NCI-H446 (cell line): ENCODE measurements at places on chromosomes 5 and 9.

- DNase-seq: no peak
Observed at GRCh38 chr9:137278061-137278701, 655 bp downstream of the TOR4A start.

GRCh38 chr5:115649541-115649940 lies 23.7 kb upstream of the TMED7 start:
- no peak for DNase-seq

DNA sequence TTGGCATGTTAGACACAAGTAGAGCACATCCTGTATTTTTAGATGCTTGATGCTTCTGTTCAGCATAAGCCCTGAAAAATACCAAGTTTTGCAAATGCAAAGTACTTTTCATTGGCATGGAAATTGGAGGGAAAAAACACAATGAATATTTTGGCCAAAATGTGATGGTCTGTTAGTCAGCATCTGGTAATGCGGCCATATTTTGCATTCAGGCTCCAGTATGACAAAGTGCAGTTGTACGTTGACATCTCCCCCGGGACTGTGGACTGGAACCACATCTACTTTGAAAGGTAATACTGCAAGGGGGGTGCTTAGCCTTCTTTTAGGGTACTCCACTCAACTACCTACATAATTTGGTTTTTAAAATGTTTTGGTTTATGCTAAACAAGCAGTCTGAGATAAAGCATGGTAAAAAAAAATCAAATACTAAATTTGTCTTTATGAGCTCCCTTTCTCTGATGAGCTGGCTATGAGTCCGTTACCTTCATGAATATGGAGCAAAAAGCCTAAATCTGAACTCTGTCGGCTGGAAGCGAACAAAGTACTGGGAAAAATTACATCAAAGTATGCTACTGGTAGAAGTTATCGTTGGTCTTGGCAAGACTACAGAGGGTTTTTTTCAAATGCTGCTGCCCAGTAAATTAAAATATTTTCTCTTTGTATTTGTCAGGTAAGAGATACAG lies 297.0 kb downstream of the ARHGEF28 start:
- peak; percentile 73 for DNase-seq

- DNase-seq: peak; percentile 69
Observed at GRCh38 chr5:132221781-132222648, 5.6 kb downstream of the P4HA2 start.

- no peak for DNase-seq
Observed at GRCh38 chr5:173789031-173789920, 98.9 kb upstream of the CPEB4 start.

GRCh38 chr5:149407323-149408251 lies 28.5 kb upstream of the IL17B start:
- no peak for DNase-seq

GRCh38 chr5:17234374-17234773 lies 16.9 kb downstream of the BASP1 start:
- DNase-seq: no peak

GRCh38 chr9:91844190-91844589 lies 105.8 kb downstream of the ROR2 start:
- no peak for DNase-seq

- no peak for DNase-seq
Observed at GRCh38 chr9:87878989-87879511, 3.6 kb upstream of the SPATA31E1 start.

DNA sequence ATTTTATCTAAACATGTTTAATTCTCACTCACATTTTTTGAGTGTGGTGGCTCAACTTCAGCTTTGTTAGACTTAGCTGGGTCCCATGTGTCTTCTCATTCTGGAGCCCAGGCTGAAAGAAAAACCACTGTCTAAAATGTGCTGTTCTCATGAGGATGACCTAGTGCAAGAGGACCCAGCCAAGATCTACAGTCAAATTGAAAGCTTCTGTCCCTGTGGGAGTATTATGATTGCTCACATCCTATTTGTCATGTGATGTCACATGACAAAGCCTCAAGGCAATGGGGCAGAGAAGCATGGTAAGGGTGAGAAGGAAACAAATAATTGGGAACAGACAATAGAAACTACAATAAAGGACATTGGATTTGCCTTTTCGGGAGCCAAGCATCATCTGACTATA lies 113.4 kb upstream of the ASTN2 start:
- DNase-seq: no peak

DNA sequence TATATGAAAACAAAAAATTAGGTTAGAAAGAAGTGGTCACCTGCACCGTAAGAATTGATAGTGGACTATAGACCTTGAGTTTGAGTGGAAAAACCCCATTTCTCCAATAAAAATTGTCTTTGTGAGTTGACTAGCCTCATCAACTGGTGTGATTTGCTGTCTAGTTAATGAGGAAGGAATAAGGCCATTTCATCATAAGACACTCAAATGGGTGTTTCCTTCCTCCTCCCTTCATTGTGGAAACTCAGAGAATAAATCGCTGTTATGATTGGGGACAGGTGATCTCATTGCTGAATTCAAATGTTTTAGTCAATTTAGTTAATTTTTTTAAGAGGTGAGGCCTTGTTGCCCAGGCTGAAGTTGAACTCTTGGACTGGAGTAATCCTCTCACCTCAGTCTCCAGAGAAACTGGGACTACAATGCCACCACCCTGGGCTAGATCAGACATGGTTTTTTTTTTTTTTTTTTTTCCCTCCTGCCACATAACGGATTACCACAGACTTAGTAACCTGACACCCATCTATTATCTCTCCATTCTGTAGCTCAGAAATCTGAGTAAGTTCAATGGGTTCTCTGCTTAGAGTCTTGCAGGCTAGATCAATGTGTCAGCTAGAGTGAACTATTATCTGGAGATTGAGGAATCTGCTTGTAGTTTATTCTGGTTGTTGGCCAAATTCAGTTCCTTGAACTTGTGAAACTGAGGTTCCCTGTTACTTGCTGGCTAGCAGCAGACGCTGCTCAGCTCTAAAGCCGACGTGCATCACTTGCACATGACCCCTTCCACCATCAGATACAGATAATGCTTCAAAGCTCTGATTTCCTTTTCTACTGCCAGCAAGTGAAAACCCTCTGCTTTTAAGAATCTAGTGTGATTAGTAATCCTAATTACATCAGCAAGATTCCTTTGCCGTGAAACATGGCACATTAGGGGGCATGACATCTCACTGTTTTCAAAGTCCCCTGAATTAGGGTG lies 663.8 kb upstream of the CDH9 start:
- no peak for DNase-seq

- no peak for DNase-seq
Observed at GRCh38 chr9:112174222-112174964, 704 bp downstream of the SUSD1 start.

DNA sequence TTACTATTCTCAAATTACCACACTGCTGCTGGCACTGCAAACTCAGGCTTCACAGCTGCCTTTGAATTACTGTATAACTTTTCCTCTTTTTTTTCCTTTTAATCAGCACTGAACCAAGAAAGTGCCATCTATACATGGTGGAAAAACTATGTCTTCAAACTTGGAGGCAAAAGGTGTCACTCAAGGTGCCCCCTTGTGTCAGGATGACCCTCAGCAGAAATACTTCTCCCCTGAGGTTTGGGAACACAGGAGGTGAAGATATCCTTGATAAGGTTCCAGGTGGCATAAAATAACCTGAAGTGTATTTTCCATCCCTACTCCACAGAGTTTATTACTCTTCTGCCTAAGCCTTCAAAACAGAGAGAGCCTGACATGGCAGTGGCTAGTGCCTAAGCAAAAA lies 14.5 kb downstream of the FRMD3 start:
- DNase-seq: no peak

- DNase-seq: no peak
Observed at GRCh38 chr5:14557203-14557770, 24.3 kb upstream of the OTULINL start.

GRCh38 chr5:94890907-94891306 lies 272.4 kb downstream of the SLF1 start:
- DNase-seq: no peak

DNA sequence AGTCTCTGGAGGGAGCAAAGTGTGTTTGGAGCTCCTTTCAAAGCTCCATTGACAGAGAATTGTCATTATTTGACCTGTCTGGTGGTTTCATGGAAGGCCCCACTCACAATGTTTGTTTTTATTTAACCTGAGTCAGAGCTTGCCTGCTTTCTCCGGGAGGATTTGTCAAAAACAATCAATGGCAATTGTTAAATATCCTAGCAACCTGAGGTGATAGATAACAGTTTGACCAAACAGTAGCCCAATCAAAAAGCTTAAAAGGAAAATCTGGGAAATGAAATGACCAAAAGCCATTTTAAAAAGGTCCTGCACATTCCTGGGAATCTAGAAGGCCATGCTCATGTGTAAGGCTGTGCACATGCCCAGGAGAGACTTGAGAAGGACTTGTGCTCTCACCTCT lies 177.2 kb upstream of the POC5 start:
- DNase-seq: no peak

DNA sequence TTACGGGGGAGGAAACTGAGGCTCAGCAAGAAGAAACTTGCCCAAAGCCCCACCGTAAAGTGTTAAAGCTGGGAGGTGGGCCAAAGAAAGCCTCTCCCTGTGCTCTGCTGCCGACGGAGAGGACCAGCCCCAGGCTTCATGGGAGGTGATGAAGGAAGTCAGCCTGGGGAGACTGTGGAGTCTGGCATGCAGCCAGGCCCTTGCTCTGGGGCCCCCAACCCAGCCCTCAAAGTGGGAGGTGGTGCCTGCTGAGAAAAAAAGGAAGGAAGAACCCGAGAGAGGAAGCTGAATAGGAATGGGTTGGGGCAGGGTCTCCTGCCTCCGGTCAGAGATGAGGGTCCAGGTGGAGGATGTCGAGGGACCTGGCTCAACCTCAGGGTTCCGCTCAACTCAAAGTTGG lies 3.8 kb downstream of the RNF44 start:
- DNase-seq: no peak

- DNase-seq: no peak
Observed at GRCh38 chr9:13158986-13159385, 120.5 kb downstream of the MPDZ start.

- no peak for DNase-seq
Observed at GRCh38 chr9:121678501-121679022, 27.1 kb downstream of the DAB2IP start.

DNA sequence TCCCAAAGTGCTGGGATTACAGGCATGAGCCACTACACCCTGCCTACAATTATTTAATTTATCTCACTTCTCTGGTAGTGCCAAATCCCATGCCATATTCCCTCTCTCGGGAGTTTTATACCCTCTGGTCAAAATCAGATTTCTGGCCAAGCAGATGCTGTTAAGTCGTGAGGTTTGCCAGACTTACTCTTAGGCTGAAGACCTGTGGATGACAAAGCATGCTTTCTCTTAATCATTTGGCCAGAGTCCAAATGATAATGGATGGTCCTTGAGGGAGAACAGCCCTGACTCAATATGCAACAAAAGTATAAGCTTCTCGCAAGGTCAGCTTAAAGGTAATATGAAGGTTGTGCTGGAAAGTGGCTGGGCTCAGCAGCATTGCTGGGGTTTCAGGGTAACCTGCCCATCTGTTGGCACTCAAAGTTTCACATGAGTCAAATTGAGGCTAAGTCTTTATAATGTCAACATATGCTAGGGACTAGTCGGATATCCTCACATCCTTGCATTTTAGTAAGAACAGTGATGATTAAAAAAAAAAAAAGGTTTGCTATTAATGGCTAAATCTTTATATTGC lies 280.1 kb downstream of the KIF4B start:
- no peak for DNase-seq

- no peak for DNase-seq
Observed at GRCh38 chr9:130535818-130536521, 43.4 kb upstream of the FUBP3 start.

- no peak for DNase-seq
Observed at GRCh38 chr5:90301248-90301647, 108.3 kb downstream of the CETN3 start.

GRCh38 chr5:62606878-62607277 lies 28.3 kb downstream of the LRRC70 start:
- DNase-seq: no peak

GRCh38 chr5:61746831-61747575 lies 414.9 kb downstream of the ZSWIM6 start:
- no peak for DNase-seq

- no peak for DNase-seq
Observed at GRCh38 chr9:111284703-111285102, 45.3 kb downstream of the OR2K2 start.

GRCh38 chr5:56677690-56678305 lies 137.6 kb upstream of the MAP3K1 start:
- DNase-seq: no peak

GRCh38 chr9:121249563-121249962 lies 18.4 kb upstream of the GSN start:
- no peak for DNase-seq

DNA sequence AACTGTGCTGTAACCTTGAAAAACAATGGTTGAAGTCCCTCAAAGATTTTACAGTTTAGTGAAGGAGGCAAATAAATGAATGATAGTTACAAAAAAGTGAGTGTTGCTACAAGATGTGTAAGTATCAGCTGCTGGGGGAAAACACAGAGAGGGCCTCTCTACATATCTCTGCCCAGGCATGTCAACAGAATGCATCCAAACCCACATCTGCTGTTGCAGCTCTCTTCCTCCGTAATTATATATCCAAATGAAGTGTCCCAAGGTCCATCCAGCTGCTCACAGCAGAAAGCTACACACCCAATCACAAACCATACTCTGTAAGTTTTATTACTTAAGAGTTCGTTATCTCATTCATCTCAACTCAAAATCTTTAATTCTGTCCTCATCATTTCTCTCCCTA lies 584.6 kb downstream of the ANXA1 start:
- DNase-seq: no peak

GRCh38 chr9:129436751-129437625 lies 183.9 kb downstream of the C9orf50 start:
- DNase-seq: peak; percentile 19

GRCh38 chr9:33175649-33176325 lies 8.7 kb upstream of the B4GALT1 start:
- DNase-seq: no peak

- no peak for DNase-seq
Observed at GRCh38 chr9:133768859-133769510, 30.8 kb upstream of the SARDH start.

DNA sequence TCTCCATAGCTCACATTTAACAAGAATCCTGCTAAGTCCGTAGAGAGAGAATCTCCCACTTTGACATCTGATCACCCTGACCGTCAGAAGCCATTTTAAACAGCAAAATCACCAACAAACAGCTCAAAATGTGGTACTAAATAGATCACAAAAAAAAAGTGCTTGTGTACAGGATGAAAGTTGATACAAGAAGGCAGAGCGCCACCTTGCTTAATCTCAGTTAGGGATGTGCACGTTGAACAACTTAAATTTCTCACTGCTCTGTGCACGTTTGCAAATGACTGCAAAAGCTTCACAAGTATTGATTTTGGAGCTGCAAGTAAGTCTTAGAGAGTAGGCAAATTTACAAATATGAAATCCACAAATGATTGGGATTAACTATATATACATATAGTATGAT lies 63.1 kb upstream of the NREP start:
- no peak for DNase-seq
